ENCODE measurements at places on chromosomes 4 and X.

DNA sequence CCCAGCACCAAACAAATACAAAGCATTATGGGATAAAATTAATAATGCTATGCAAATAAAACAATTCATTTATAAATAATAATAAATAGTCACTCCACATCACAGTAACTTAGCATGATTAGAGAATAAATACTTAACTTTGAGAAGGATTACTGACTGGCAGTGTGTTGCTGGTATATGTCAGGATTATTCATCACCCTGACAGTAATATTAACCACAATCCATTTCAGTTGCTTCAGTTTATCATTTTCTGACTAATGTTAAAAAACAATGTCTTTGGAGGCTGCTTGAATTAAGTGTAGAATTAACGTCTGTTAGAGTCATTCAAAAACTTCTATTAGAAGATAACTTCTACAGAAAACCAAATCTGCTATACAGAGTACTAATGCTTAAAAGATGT is 124.1 kb upstream of the MAB21L2 start:
- no peak for DNase-seq

DNA sequence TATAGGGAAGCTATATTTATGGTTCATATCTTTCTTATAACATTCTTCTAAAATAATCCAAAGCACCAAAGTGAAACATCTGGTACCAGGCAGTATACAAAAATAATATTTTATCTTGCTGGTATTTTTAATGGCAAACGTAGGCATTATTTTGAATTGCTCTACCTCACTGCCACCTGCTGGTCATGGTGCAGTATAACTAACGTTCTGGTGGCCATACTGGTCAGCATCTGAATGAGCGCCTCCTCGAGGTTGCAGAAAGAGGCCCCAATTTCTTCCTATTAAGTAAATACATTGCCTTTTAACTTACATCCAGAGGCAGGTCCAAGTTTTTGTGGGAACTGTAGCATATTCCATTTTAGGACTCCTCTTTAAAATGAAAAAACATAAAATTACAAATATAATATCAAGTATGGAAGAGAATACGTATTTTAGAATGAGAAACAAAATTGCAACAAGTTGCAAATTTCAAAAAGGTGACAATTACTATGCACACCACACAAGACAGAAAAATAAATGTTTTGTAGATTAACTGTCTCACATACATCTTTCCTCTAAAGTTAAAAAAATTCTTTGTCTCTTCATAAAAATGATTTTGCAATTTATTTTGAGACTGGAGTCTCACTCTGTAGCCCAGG is 22.9 kb upstream of the CWH43 start:
- DNase-seq, result peak; percentile 70

GRCh38 chr4:5366421-5366820 is 315.1 kb downstream of the STK32B start:
- DNase-seq, result no peak

DNA sequence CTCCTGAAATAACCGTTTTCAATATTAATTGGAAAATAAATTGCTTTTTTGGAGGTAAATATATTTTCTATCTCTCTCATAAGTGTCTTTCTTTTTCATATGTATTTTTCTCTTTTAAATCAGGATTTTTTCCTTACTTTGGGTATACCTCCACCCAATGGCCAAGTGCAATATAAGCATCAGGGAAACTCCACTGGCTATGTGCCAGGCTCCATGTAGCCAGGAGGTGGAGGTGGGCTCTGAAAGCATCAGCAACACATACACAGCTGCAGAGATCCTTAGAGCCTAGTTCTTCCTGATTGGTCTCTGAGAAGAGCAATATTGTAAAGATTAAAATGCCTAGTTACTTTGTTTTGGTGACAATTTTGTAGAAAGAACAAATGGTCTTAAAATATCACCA is 3.4 kb downstream of the GABRA2 start:
- no peak for DNase-seq

GRCh38 chrX:153423652-153424051 is 12.4 kb downstream of the ZFP92 start:
- DNase-seq, result no peak

- DNase-seq, result no peak
Observed at GRCh38 chrX:32395878-32396277, 815.5 kb downstream of the DMD start.

GRCh38 chr4:74157154-74157553 is 764 bp upstream of the MTHFD2L start:
- no peak for DNase-seq

DNA sequence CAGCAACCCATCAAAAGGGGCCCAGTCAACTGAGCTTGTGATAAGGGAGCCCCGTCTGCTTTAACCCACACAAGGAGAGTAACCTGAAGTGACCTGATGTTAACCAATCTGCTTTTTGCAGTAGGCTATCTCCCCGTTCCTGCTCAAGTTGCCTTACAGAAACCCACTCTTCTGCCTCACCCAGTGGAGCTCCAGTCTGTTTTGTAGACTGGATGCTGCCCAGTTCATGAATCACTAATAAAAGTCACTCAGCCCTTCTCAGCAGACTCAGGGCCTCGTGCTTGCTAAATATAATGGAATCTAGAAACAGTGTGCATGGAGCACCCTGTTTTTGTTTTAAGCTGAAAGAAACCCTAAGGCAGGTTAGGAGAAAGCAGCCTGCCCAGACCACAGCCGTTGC is 312.3 kb downstream of the FBXW7 start:
- DNase-seq, result no peak

Measured in SK-N-MC (cell line).